CD4-positive, alpha-beta memory T cell (primary cell): ENCODE measurements at places on chromosomes 6 and 20. TPM values are rescaled to one million over a fixed set of nuclear protein-coding genes. Genes with fewer than 3 reads are reported as not detected.
A peak's percentile ranks its signal among the peaks of the same experiment; 100 is the strongest.

DNA sequence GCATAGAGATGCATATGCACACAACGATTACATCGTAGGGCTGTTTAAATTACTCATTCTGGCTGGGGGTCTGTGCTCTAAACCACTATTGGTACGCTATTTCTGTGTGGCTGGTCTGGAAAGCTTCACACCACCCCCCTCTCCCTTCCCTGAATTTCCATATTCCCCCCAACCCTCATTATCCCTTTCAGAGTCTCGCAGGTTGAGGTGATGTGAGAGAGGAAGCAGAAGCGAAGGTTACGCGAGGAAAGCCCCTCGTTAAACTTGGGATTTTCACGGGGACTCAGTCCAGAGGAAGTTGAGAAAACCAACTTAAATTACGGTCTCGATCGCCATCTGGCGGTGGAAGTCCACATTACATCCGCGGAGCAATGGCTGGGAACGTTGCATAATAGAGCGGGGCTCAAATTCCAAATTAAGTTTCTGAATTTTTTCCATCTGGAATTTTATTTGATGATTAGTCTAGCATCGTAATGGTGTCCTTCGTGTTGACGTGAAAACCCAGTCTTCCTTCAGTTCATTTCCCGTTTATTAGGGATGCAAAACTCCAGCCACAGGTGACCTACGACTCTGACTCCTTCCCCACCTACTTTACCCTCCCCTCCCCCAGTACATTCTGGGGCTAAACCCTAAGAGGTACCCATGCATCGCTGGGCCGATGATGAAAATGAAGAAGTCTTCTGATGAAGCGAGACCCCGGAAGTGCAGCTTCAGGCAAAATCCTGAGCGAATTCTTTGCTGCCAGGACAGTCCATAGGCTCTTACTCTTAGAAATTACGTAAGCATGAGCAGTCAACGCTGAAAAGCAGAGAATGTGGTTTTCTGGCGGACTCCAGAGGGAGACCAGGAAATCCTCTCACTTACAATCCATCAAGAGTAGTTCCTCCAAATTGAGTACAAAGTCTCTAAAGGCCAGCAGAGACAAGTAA is 19.7 kb downstream of the HLA-DOB start:
- peaks cover 23% of the 10 kb centered on the region for H3K27me3 ChIP-seq
- H3K4me3 ChIP-seq = no peak overlapping the region
- no peak overlapping the region for H3K27ac ChIP-seq
- no peaks in the 10 kb centered on the region for H3K36me3 ChIP-seq
- peak; percentile 60 for DNase-seq

Gene FAM83C
- not detected for total RNA-seq

GRCh38 chr6:163923658-163924411 is 509.3 kb downstream of the QKI start:
- DNase-seq = no peak
- H3K4me1 ChIP-seq = no peaks in the 10 kb centered on the region
- H3K36me3 ChIP-seq = no peaks in the 10 kb centered on the region
- H3K27me3 ChIP-seq = no peaks in the 10 kb centered on the region
- H3K27ac ChIP-seq = no peak overlapping the region

Gene VGLL2
- not detected for total RNA-seq

GRCh38 chr20:40991181-40991889 is 37.3 kb upstream of the TOP1 start:
- H3K27me3 ChIP-seq = no peaks in the 10 kb centered on the region
- H3K27ac ChIP-seq = no peak overlapping the region
- H3K4me3 ChIP-seq = no peak overlapping the region
- no peak for DNase-seq
- peaks cover 30% of the 10 kb centered on the region for H3K4me1 ChIP-seq

DNA sequence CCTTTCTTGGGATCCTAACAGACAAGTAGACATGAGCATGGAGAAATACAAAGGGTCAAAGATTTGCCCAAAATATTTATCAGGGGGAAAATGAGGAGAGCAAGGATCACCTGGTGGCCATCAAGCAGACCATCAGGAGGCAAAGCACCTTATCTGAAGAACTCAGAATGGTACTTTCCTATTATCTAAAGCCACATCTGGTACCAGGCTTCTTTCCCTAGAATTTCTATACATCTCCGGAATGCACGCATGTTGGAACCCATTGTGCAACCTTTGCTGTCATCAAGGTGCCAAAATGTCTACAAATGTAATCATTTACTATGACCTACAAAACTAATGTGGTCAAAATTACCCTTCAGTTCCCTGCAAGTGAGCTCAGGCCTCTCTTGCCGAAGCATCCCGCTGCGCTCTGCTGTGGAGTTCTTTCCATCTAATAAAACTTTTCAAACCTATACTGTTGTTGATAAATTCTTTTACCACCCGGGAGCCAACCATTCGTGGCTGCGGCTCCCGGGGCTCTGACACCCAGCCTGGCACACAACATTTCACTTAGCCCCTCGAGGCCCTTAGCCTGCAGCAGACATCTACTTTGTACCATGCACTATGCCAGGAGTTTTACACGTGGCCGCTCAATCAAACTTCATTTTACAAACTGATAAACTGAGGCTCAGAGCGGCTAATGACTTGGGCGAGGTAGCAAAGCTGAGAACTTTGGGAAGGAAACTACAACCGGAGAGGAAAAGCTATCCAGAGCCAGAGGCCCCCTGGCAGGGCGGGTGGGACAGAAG is 3.8 kb upstream of the CPXM1 start:
- no peak for DNase-seq
- peaks cover 20% of the 10 kb centered on the region for H3K4me1 ChIP-seq
- no peak overlapping the region for H3K4me3 ChIP-seq
- no peaks in the 10 kb centered on the region for H3K36me3 ChIP-seq

DNA sequence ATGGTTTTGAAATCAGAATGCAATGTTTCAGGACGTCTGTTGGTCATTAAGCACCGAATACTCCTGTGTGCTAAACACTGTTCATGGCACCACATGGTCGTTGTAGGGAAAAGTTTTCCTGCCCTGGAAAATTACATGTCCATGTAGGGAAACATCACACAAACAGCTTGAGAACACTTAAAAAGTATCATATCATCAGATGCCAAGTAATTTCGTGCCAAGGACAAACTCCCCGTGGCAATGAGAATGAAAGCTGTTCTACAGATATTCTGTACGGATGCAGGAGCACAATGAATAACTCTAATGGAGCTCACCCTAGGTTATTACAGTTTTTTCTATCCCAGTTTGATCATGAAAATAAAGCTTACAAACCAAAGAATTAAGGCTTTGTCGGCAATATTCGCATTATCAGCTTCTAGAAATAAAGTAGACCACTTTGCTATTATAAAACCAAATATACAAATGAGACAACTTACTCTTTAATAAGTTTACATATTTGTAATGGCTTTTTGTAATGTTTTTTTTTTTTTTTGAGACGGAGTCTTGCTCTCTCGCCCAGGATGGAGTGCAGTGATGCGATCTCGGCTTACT is 4.6 kb upstream of the DST start:
- no peak overlapping the region for H3K27ac ChIP-seq
- no peak overlapping the region for H3K4me3 ChIP-seq
- H3K36me3 ChIP-seq = no peaks in the 10 kb centered on the region
- no peaks in the 10 kb centered on the region for H3K27me3 ChIP-seq
- H3K4me1 ChIP-seq = no peaks in the 10 kb centered on the region
- DNase-seq = no peak

GRCh38 chr20:24698706-24699206 is 229.3 kb downstream of the SYNDIG1 start:
- no peak overlapping the region for H3K27ac ChIP-seq
- H3K36me3 ChIP-seq = no peaks in the 10 kb centered on the region
- H3K27me3 ChIP-seq = no peaks in the 10 kb centered on the region
- H3K4me1 ChIP-seq = no peaks in the 10 kb centered on the region

- no peak overlapping the region for H3K4me3 ChIP-seq
- no peak overlapping the region for H3K27ac ChIP-seq
- no peaks in the 10 kb centered on the region for H3K27me3 ChIP-seq
- DNase-seq = no peak
- no peaks in the 10 kb centered on the region for H3K4me1 ChIP-seq
- H3K36me3 ChIP-seq = no peaks in the 10 kb centered on the region
Observed at GRCh38 chr6:27426045-27426620, 37.6 kb downstream of the ZNF391 start.
